ENCODE measurements at places on chromosomes 11 and 22.

- no peak for DNase-seq
Observed at GRCh38 chr22:48781868-48782267, 1045.8 kb downstream of the BRD1 start.

DNA sequence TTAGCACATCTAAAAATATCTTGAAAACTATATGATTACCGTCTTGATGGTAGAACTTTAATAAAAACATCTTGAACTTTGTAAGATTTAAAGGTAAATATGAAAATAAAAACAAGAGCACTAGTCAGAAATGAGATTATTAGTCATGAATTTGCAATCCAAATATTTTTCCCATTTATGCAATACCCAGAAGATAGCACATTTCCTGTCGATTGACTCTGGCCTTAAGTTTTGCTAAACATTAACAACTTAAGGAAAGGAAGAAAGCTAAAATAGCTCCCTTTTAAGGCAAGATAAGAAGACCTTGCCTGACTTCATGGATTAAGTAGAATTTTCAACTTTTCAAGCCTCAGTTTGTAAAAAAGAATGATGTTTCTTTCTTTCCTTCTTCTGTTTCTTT is 1374.7 kb upstream of the RAG2 start:
- DNase-seq = no peak

DNA sequence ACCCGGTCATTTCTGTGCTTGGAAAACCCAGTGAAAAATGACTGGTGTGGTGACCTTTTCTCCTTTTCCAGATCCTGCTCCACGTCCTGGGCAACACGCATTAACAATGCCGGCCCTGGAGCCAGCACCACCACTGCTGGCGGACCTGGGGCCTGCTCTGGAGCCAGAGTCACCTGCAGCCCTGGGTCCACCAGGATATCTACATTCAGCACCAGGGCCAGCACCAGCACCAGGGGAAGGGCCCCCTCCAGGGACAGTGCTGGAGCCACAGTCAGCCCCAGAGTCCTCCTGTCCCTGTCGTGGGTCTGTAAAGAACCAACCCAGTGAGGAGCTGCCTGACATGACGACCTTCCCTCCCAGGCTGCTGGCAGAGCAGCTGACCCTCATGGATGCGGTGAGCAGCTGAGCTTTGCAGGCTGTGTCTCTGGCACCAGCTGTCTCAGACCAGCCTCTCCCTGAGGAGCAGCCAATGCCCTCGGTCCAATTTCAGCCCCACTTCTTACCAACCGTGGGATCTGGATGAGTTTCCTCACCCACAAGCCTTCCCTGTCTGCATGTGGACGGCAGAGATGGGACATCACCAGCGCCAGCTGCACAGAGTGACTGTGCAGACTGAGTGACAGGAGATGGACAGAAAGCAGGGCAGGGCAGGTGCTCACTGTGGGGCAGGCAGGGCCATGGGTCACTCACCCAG is 1.9 kb downstream of the RGL4 start:
- DNase-seq = no peak

- DNase-seq = no peak
Observed at GRCh38 chr11:9747828-9748227, 84.0 kb downstream of the SWAP70 start.

DNA sequence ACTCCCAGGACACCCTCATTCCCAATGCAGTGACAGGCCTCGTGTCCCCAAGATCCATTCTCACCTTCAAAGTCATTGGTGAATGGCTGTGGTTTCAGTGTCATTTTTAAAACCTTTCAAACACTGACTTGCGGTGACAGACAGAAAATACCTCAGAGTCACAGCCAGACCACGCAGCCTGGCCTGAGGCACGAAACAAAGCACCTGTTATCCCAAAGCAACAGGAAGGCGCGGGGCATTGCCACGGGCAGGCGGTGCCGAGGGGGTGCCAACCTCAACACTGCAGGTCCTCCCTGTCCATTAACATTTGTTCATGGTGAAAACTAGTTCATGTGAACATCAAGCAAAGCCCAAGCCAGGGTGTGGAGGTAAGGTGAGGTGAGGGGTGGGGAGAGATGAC is 38.2 kb downstream of the RPUSD4 start:
- no peak for DNase-seq

- DNase-seq = no peak
Observed at GRCh38 chr22:28013611-28014010, 94.6 kb upstream of the PITPNB start.

DNA sequence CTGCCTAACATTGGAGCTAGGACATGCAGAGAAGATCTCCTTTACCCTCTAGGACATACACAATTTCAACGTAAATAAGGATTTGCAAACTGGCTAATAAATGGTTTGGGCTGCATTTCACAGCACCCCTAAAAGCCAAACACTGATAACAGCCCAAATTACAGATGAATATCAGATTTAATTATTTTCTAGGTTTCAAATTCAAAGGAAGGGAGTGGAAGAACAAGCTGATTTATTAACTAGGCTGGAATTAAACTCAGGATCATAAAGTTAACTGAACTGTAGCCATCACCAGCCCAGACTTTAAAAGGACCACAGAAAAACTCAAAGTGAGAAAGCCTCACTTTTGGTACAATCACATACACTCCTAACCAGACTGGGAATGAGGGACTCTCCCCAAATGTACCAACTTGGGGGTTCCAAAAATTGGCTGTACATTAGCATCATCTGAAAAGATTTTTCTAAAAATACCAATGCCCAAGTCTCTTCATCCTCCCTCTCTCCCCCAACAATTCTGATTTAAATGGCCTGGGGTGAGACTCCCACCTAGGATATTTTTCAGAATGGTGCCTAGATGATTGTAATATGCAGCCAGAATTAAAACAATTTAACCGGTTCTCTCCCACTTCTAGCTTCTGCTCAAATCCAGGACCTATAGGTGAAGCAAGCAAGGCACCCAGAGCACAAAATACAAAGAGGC is 43.5 kb downstream of the SYTL2 start:
- DNase-seq = no peak

- DNase-seq = no peak
Observed at GRCh38 chr11:62719302-62719978, 7.8 kb downstream of the HNRNPUL2 start.
